ENCODE measurements at places on chromosomes 4 and X.
A peak's percentile ranks its signal among the peaks of the same experiment; 100 is the strongest.

DNA sequence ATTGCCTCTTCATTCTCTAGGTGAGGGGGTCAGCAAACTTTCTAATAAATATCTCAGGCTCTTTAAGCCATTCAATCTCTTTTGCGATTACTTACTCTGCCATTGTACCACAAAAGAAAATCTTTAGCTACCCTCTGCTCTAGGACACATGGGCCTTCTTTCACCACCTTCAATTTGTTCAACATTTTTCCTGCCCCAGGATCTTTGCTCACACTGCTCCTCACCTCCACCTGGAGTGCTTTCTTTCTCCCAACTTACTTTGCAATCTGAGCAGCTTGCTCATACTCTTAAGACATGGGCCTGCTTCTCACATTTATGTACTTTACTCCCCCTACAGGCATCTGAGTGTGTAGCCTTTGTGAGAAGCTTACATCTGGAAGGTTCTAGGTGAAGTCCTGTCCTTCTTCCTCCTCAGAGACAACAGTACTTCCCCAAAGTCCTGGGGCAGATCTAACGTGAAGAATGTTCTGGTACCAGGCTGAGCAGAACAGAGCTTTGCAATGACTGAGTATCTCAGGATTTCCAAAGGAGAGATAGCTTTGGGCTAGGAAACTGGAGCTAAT lies 55.0 kb upstream of the PRDM5 start:
- peak; percentile 2 for DNase-seq

- no peak for DNase-seq
These were observed 536.3 kb downstream of the IQCM start for GRCh38 chr4:149279331-149279730.

GRCh38 chr4:123936621-123937043 lies 540.0 kb downstream of the SPRY1 start:
- DNase-seq, result no peak

- no peak for DNase-seq
These were observed 458.1 kb downstream of the STIM2 start for GRCh38 chr4:27318740-27319139.

DNA sequence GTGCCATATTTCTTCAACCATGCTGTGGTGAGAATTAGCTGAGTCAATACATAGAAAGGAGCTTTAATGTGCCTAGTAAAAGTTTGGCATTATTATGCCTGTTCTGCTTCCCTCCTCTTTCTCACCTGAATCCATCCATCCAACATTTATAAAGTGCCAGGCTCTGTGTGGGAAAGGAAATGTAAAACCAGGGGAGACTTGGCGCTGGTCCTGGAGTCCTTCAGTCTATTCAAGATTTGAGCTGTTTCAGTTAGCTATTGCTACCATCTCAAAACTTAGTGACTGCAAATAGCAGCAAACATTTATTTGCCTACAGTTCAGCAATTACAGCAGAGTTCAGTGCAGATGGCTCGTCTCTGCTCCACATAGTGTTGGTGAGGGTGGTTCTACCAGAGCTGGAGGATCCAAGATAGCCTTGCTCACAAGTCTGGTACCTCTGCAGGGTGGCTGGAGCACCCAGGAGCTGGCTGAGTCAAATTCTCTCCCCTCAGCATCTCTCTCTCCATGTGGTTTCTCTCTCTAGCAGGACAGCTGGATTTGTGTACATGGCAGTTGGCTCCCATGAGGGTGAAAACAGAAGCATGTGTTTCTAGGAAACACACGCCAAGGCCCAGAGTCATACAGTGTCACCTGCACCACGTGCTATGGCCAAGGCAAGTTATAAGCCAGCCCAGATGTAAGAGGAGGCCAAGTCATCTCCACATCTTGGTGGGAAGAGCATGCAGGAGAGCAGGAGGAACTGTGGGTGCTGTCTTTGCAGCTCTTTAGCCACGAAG lies 77.3 kb downstream of the FHDC1 start:
- no peak for DNase-seq

DNA sequence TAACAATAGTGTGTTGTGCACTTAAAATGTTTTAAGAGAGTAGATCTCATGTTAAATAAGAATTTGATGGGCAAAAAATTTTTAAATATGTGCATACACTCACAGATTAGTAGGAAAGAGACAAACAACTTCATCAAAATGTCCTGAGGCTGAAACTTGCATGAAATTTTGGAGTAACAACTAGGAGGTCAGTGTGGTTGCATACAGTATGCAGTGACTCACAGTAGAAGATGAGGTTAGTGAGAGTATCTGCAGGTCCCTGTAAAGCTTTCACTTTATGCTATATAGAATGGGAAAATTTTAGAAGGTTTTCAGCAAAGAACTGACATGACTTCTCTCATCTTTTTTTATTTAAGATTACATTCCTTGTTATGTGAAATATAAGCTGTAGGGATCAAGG lies 453.1 kb upstream of the KLHL4 start:
- DNase-seq, result no peak

DNA sequence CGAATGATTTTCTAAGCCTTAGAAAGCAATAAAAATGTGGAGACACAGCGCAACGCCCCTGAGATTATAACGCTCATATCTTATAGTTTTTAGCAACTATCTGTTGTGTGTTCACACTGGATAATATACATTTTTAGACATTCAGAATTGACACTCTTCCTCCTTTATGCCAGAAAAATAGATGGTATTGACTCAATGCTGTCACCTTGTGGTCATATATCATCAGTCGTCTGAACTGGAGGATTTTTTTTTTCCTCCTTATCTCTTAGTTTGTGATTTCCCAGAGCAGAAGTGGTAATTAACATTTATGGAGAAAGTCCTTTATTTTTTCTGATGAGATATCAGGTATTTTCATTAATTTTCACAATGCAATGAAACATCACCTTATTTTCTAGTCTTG lies 759.6 kb downstream of the RAB28 start:
- DNase-seq, result no peak

DNA sequence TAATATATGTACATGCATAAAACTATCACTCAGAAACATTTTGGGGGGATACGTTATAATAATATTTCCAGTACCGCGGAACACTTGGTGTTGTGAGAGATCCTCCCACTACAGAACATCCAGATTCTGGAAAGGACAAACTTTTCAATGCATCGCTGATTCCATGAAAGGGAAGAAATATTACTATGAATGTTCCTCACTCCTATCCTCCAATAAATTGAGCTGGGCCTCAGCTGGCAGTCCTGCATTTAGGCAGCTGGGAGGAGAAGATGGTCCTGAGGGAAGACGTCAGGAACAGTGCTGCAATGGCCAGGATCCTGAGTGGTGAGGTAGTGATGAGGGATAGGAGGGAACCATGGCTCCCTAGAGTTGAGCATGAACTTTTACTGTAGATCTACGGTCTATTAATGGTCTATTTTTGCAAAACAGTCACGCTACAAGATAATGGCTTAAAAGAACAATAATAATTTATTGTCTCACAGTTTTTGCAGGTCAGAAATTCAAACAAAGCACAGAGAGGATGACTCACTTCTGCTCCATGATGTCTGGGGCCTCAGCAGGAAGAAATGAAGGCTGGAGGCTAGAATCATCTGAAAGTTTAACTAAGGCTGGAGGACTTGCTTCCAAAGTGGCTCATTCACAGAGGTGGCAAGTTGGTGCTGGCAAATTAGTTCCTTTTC lies 538.1 kb downstream of the STIM2 start:
- no peak for DNase-seq

DNA sequence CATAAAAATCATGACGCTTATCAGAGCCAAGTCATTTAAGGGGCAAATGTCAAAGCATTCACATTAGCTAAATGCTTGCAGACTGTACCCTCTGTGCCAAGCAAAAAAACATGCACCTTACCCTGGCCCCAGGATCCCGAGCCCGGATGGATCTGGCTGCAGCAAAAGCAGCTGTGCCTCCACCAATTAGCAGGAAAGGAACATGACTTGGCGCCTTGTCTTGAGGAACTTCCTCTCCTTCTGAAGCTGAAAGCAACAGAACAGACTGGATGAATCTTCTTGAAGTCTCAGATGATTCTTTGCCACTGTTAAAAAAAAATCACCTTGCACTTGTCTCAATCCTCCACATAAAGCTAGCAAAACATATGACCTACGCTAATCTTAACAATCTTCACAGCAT lies 18.0 kb downstream of the AIFM1 start:
- DNase-seq, result no peak

GRCh38 chrX:66625525-66625924 lies 13.4 kb downstream of the EDA2R start:
- peak; percentile 3 for DNase-seq

GRCh38 chr4:12382567-12382966 lies 953.9 kb upstream of the HS3ST1 start:
- DNase-seq, result no peak

DNA sequence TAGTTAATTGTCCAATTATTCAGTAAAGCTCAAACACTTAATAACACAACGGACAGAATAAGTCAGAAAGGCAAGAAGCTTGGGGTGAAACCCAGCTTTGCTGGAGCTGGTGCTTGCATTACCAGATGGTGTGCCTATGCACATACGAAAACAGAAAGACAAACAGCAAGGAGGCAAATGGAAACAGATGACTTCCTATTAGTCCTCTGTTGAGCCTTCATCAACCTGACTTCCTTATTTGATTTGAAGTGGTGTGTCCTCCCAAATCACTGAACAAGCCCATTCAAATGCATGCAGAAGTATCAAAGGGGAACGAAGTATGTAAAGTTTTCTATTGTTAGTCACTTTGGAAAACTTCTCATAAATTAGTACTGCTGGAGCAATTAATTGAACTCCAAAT lies 166.2 kb downstream of the ATP10D start:
- no peak for DNase-seq

- DNase-seq, result no peak
These were observed 217.3 kb downstream of the MID1IP1 start for GRCh38 chrX:39018541-39018940.

GRCh38 chr4:8703857-8704495 lies 111.4 kb downstream of the CPZ start:
- DNase-seq, result no peak

DNA sequence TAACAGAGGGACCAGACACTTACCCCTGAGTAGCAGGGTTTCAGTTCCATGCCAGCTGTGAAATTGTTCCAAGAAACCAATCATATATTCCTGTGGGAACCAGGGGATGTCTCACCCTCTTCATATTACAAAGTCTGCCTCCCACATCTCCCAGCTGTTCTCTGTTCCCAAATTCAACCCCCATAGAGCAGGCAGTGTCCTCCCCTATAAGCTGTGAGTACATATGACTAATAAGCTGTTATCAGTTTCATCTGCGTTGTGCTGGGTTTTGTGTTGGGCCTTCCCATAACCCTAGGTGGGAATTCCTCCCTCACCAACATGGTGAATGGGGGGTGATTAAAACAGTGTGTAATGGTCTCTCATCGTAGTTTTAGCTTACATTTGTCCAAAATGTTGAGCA lies 41.0 kb downstream of the CEP44 start:
- DNase-seq, result no peak

GRCh38 chrX:18353931-18354368 lies 538 bp downstream of the SCML2 start:
- DNase-seq, result no peak

DNA sequence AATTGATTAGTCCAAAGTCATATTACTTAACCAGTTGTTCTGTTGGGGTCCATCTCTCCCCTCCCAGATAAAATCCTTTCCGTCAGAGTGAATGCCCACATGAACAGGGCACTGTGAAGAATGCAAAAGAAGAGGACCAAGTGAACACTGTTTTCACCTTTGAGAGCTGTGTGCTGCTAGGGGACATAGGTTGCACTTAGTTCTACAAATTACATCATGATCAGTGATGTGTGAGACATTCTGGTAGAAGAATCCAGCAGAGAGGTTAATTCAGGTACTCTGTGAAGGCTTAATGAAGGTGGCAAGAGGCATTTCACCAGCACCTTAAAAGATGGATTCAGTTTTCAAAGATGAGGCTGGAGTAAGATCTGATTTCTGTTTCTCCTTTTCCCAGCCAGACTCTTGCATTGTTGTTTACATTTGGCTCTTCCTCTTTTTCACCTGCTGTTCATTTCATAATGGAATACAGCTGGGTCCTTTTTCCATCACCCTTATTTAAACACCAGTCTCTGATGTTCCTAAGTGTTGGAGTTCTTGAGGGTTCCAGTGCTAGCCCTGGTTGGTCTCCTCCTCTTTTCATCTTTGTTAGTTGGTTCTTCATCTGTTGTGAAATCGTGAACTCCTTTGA lies 10.9 kb downstream of the GAB1 start:
- DNase-seq, result no peak

DNA sequence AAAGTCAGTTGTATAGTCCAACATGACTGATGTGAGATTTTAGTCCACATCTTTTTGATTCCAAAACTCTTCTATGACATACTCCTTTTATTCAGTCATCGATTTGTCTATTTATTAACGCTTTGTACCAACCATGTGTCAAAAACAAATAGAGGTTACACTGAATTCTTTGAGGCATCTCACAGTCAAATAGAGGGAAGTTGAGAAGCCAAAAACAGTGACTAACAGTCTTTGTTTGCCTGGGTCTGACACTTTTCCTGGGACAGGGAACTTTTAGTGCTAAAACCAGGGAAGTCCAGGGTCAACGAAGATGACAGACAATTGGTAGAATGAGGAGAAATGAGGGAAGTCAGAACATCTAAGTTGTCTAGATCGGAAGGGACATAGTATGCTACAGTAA lies 169.9 kb upstream of the HS3ST1 start:
- no peak for DNase-seq

DNA sequence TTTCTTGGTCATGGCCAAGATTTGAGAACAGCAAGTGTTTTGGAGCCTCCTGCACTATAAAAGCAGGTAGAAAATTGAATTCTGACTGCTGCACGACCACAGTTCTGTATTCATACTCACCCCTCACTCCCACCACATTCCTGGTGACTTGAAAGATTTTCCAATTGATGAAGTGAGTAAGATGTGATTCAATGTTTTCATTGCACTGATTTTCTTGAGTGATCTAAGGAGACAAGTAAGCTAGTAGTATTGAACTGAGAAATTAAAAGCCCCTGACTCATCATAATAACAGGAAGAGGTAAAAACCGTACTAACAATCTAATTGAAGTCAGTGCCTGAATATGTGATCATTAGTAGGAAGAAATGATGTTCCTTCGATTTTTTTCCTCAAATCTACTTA lies 6.1 kb upstream of the SEC24D start:
- DNase-seq, result no peak

DNA sequence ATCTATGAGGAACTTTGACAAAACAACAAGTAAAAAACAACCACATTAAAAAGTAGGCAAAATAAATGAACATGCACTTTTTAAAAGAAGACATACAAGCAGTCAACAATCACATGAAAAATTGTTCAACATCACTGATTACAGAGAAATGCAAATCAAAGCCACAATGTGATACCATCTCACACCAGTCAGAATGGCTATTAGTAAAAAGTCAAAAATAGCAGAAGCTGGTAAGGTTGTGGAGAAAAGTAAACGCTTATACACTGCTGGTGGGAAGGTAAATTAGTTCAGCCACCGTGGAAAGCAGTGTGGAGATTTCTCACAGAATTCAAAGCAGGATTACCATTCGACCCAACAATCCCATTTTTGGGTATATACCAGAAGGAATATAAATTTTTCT lies 17.0 kb upstream of the LNX1 start:
- DNase-seq, result no peak

GRCh38 chrX:124117325-124117724 lies 155.8 kb downstream of the STAG2 start:
- no peak for DNase-seq
